ENCODE measurements at places on chromosomes 11 and 22.
A peak's percentile ranks its signal among the peaks of the same experiment; 100 is the strongest.

DNA sequence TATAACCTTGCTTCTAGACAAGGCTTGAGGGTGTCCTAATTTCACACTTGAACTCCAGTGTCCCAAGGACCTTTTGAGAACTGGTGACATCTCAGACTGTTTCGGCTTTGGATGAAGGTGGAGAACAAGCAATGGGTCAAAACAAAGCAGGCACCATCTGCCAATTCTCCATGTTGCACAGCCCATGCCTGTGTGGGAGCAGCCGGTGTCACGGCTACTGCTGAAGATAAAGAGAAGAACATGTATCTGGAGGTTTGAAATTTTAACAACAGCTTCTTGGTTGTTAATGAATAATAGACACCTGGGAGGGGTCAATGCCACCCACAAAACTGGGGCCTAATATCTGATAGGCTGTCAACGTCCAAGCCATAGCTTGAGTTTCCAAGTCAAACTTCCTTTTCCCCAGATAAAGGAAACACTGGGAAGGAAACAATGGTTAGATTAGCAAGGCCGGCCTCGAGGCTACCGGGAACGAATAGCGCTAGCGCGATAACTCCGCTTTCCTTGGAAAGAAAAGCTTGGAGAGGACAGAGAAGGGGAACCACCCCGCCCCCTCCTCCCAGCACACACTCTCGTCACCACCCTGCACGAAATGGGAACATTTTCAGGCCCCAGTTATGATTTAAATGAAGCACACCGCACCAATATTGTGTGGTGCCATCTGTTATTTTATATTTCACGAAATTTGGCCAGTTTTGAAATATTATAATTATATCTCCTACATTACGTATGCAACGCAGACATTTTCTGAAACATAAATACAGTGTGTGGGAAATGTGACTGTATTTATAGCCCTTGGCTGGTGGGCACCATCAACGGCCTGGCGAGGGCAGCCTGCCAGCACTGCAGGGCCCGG, 21.8 kb upstream of the OPCML start:
- H3K27me3 ChIP-seq, result no peaks in the 10 kb centered on the region
- H3K4me1 ChIP-seq, result peaks cover 3% of the 10 kb centered on the region
- H3K27ac ChIP-seq, result no peak overlapping the region
- peaks cover 2% of the 10 kb centered on the region for H3K36me3 ChIP-seq
- no peak for DNase-seq
- no peak overlapping the region for H3K4me3 ChIP-seq

- H3K4me1 ChIP-seq, result no peaks in the 10 kb centered on the region
- H3K27ac ChIP-seq, result no peak overlapping the region
- no peaks in the 10 kb centered on the region for H3K36me3 ChIP-seq
- DNase-seq, result no peak
- no peaks in the 10 kb centered on the region for H3K27me3 ChIP-seq
- no peak overlapping the region for H3K4me3 ChIP-seq
These were observed 70.6 kb downstream of the ST3GAL4 start for GRCh38 chr11:126426106-126426505.

DNA sequence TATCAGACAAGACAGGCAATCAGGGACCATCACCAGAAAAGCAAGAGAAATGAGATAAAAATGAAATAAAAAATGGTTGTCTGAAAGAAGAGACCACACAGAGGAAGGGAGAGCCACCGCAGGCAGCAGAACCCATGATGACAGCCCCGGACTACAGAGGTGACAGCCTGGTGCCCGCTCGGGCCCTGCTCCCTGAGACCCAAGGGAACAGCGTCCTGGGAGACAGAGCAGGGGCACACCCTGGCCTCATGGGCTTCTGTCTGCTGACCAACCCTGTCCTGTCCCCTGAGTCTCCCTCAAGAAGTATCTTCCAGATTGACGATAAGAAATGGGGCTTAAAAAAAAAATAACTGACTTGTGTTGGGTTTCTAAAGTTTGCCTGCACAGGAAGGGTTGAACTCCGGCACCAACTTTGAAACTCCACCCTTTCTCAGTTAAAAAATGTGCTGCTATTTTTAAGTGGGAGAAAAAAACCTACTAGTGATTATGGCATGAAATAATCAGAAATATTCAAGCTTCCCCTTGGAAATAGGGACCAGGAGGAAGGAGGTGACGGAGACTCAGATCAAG, 70.1 kb upstream of the TTLL12 start:
- no peak for DNase-seq
- no peaks in the 10 kb centered on the region for H3K27me3 ChIP-seq
- H3K4me1 ChIP-seq, result peaks cover 1% of the 10 kb centered on the region
- no peak overlapping the region for H3K4me3 ChIP-seq
- no peaks in the 10 kb centered on the region for H3K36me3 ChIP-seq
- H3K27ac ChIP-seq, result no peak overlapping the region

- no peak overlapping the region for H3K4me3 ChIP-seq
- DNase-seq, result no peak
- no peaks in the 10 kb centered on the region for H3K36me3 ChIP-seq
- no peaks in the 10 kb centered on the region for H3K27me3 ChIP-seq
- H3K4me1 ChIP-seq, result no peaks in the 10 kb centered on the region
These were observed 5.3 kb downstream of the LSP1 start for GRCh38 chr11:1858154-1858553.

DNA sequence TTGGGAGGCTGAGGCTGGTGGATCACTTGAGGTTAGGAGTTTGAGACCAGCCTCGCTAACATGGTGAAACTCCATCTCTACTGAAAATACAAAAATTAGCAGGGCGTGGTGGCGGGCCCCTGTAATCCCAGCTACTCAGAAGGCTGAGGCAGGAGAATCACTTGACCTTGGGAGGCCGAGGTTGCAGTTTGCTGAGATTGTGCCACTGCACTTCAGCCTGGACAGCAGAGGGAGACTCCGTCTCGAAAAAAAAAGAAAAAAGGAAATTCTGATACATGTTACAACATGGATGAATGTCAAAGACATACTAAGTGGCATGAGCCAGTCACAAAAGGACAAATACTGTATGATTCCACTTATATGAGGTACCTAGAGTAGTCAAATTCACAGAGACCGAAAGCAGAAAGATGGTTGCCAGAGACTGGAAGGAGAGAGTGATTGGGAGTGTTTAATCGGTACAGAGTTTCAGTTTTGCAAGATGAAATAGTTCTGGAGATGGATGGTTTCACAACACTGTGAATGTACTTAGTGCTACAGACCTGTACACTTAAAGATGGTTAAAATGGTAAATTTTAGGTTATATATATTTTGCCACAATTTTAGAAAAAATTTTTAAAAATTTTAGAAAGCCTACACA, 92.3 kb downstream of the BLID start:
- H3K27me3 ChIP-seq, result no peaks in the 10 kb centered on the region
- H3K27ac ChIP-seq, result no peak overlapping the region
- H3K36me3 ChIP-seq, result peaks cover 3% of the 10 kb centered on the region
- H3K4me1 ChIP-seq, result no peaks in the 10 kb centered on the region
- DNase-seq, result no peak

- H3K27me3 ChIP-seq, result no peaks in the 10 kb centered on the region
- peak overlapping the region; percentile 93 for H3K4me3 ChIP-seq
- DNase-seq, result no peak
- H3K36me3 ChIP-seq, result no peaks in the 10 kb centered on the region
- H3K27ac ChIP-seq, result peak overlapping the region; percentile 70
- no peaks in the 10 kb centered on the region for H3K4me1 ChIP-seq
These were observed 875 bp upstream of the STT3A start for GRCh38 chr11:125591649-125592304.

- H3K36me3 ChIP-seq, result no peaks in the 10 kb centered on the region
- peaks cover 11% of the 10 kb centered on the region for H3K4me1 ChIP-seq
- H3K27me3 ChIP-seq, result no peaks in the 10 kb centered on the region
- H3K27ac ChIP-seq, result no peak overlapping the region
- H3K4me3 ChIP-seq, result no peak overlapping the region
- DNase-seq, result peak; percentile 29
These were observed 132.0 kb downstream of the BUD13 start for GRCh38 chr11:116640641-116641402.

DNA sequence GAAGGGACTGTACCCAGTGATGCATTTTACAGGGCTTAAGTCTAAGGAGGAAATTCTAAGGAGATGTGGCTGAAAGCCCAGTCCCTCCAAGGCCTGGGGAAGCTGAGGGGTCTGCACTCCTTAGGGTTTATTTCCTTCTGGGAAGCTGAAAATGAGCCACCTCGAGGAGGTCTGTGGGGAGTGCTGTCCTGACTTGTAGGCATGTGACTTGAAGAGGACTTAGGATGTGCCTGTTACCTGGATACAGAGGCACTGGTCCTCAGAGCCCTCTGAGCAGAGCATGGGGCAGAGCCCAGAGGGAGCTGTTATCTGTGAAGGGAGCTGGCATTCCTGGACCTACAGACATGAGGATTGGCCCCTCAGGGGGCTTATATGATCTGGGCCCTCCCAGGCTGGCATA, 77.1 kb downstream of the TP53I11 start:
- peaks cover 2% of the 10 kb centered on the region for H3K27me3 ChIP-seq
- no peak overlapping the region for H3K27ac ChIP-seq
- H3K4me3 ChIP-seq, result no peak overlapping the region
- no peaks in the 10 kb centered on the region for H3K36me3 ChIP-seq
- peaks cover 18% of the 10 kb centered on the region for H3K4me1 ChIP-seq
- DNase-seq, result no peak

DNA sequence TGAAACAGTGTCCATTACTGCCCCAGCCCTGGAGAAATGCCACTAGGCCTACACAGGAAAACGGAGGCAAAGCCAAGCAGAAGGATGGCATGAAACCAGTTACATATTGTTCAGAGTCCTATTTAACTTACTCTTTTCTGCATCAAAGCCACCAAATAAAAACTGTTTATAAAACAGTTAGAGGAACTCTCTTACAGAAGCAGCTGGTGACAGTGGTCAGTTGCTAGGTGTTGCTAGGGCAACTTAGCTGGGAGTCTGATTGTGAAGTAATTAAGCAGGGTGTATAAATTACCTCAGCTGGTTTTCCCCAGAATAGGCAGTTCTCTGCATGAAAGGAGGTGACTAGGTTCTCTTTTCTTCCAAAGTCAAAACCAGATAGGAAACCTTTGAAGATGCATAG, 115.6 kb upstream of the ZBED5 start:
- H3K36me3 ChIP-seq, result no peaks in the 10 kb centered on the region
- DNase-seq, result no peak
- H3K4me3 ChIP-seq, result no peak overlapping the region
- no peak overlapping the region for H3K27ac ChIP-seq
- no peaks in the 10 kb centered on the region for H3K4me1 ChIP-seq

All from H1 (cell line).